Right forelimb (tissue), 1 donor: ENCODE measurements at places on chromosomes 3 and 15.

GRCh38 chr3:193821151-193821668, 228.2 kb downstream of the OPA1 start:
- no peak for DNase-seq

- DNase-seq = no peak
Measured at GRCh38 chr3:112699436-112699978, 58.6 kb upstream of the CCDC80 start.

DNA sequence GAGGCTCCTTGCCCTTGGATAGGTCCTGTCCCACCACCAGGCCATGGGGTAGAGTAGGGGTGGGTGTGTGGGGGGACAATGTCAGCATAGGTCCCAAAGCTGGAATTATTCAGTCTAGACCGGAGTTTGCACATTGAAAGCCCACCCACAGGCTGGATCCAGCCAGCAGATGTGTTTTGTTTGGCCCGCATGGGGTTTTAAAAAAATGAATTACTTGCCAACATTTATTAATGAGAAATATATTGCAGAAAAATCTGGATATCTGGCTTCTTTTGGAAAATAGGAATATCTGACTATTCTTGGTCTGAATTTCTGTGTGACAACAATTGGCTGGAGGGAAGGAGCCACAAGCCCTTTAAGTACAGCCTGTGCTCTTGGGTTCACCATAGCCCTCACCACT, 17.3 kb upstream of the LRIG1 start:
- DNase-seq = no peak

DNA sequence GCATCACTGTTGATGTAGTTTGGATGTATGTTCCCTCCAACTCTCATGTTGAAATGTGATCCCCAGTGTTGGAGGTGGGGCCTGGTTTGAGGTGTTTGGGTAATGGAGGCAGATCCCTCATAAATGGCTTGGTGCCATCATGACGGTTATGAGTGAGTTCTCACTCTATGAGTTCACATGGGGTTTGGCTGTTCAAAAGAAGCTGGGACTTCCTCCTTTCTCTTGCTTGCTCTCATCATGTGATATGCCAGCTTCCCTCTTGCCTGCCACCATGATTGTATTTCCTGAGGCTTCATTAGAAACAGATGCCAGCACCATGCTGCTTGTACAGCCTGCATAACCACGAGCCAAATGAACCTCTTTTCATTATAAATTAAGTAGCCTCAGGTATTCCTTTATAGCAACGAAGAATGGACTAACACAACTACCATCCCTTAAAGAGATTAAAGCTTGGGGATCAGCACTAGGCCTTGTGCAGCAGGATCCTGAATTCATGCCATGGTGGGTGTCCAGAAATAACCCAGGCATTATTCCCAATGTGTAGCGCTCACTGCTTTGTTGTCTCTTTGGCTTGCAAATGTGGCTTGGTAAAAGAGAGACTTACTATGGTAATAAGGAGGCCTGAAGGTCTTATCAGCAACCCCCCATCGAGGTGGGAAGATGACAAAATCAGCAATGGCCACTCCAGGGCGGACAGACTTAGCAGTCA, 41.9 kb downstream of the NDUFB4 start:
- DNase-seq = no peak

- DNase-seq = no peak
Measured at GRCh38 chr3:30189900-30190299, 416.5 kb upstream of the TGFBR2 start.
